Left ventricle myocardium superior (tissue), 1 donor: ENCODE measurements at places on chromosomes 7 and 10. TPM values are rescaled to one million over a fixed set of nuclear protein-coding genes. Genes with fewer than 3 reads are reported as not detected.

The BAIAP2L1 gene
- total RNA-seq = 2.0 TPM

The TBXAS1 gene
- 5.0 TPM for total RNA-seq

The ECHS1 gene
- total RNA-seq = 226 TPM

The SDK1 gene
- total RNA-seq = 2.5 TPM

The FBXL13 gene
- 0.27 TPM for total RNA-seq
